ENCODE measurements at places on chromosomes 11 and 22.

- no peak for DNase-seq
Observed at GRCh38 chr11:132496341-132496740, 1036.0 kb downstream of the OPCML start.

GRCh38 chr11:2237457-2238238, 32.7 kb downstream of the ASCL2 start:
- DNase-seq = no peak

DNA sequence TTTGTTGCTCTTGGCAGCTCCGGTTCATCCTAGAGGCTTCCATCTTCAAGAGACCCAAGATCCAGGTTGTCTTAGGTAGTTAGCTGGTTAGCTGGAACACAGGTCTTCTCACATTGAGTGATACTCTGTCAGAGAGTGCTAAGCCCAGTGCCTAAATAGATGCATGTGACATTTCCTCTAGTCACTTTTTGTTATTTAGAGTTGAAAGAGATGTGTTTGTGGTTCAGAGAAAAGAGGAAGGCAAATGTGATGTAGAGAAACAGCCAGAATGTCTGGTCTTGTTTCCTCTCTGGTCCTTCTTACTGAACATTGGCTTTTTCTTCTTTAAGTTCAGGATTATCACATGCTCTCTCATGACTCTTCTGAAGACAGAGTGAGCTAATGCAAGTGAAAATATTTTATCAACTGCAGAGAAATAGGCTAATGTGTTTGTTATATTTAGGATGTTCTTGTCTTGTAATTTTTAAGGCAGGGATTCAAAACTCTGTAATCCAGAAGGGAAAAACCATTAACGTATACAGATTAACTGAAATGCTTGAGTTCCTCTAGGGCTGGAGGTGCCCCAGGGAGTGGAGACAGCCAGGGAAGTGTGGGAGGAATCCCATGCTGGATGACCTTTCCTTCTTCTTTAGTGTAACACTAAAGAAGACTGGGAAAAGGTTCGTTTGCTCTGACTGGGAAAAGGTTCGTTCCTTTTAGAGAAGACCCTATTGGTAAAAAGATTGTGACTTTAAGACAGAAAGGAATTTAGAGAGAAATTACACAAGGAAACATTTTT, 75.4 kb downstream of the SWAP70 start:
- DNase-seq = no peak

DNA sequence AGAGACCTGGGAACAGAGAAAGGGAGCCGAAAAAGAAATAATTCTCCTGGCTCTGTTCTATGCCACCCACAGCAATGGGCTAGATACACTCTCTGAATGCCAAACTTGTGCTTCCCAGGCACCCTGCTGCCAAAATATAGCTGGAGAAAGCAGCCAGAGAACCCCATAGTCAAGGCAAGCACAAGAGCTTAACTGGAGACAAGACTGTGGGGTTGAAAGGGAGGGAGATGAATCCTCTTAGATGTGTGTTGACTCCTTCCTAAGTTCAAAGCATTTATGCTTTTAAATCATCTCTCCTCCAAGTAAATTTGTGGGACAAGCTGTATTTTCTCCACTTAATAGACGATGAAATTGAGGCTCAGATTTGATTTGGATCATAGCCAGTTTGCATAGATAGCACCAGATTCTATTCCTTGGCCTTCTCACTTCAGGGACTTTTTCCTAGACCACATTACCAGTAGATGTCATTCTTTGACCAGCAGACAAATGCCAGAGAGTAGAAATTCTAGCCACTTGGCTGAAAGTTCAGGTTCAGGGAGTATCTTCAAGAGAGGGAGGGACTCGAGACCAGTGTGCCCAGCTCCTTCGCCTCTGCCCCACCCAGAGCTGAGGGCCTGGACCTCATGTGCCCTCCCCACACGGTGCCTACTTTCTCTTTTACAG, 16.5 kb upstream of the ETS1 start:
- no peak for DNase-seq

GRCh38 chr11:126197277-126197939, 14.0 kb downstream of the RPUSD4 start:
- no peak for DNase-seq

- DNase-seq = no peak
Observed at GRCh38 chr11:69358398-69359020, 64.6 kb downstream of the MYEOV start.

DNA sequence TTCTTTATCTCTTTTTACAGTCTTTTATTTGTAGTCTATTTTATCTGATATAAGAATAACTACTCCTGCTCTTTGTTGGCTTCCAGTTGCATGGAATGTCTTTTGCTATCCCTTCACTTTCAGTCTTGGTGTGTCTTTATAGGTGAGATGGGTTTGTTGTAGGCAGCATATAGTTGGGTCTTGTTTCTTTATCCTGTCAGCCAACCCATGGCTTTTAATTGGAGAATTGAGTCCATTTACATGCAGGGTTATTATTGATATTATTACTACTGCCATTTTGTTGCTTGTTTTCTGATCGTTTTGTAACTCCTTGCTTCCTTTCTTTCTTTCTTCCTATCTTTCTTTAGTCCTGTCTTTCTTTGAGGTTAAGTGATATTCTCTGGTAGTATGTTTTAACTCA, 11.9 kb upstream of the IL17RA start:
- DNase-seq = no peak

GRCh38 chr11:78886616-78887015, 312.0 kb upstream of the NARS2 start:
- DNase-seq = no peak

DNA sequence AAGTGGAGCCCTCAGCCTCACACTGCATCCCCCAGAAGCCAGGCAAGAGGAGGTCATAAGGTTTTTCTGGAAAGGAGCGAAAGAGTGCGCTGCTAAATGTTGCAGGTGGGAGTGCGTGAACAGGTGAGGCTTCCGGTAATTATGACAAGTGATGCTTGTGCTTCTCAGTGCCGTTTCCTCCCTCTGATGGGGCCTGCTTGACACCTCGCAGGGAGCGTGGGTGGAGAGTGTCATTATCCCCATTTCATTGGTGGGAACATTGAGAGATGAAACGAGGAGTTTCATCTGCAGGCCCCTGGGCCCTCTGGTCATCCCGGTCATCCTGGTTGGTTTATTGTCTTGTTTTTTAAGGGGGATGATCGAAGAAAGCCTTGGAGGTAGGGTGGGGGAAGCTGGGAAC, 57.5 kb downstream of the BCR start:
- DNase-seq = peak; percentile 44

GRCh38 chr11:95715777-95716241, 73.8 kb downstream of the FAM76B start:
- DNase-seq = peak; percentile 40

All from stimulated activated CD8-positive, alpha-beta memory T cell treated with anti-CD3 and anti-CD28 coated beads, Interleukin-7, amount 100 ng/mL, for 48 hours (primary cell).